ENCODE measurements at places on chromosomes 1 and 21.

DNA sequence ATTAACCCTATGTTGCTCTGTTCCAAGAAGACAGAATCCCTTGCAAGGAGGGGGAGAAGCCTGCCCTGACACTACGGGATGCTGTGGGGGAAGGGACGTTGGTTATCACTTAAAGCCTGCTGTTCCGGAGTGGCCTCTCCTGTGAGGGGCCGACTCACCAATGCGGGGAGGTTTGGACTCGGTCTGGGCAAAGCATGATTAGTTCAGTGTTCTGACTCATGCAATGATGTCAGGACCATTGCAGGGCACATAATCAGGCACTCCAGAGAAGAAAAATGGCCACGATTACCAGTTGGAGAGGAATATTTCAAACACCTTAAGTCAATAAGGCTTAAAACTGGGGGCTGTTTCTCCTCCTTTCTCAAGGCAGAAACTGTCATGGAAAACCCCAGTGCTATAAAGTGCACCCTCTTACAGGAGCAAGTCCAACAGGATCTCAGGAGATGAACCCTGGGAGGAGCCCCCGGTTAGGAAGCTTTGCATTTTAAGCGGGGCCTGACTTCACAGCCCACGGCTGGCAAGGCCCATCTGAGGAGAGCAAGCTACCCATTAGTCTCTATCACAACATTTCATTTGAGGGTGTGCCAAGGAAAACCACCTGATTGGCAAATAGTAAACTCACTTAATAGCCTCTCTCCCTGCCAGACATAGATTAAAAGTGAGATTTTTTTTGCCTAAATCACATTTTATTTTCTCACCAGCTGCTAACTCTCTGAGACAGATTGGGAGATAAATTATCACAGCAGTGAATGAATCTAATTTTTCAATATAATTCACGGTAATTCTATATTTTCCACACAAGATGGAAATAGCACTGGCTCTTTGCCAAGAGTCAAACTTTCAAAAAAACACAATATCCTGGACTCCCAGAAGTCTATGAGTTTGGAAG lies 202.5 kb downstream of the C1orf94 start:
- no peak for DNase-seq

GRCh38 chr1:32052887-32053286 lies 19.9 kb upstream of the TMEM39B start:
- DNase-seq = peak; percentile 64

GRCh38 chr1:86938450-86938849 lies 24.0 kb downstream of the HS2ST1 start:
- DNase-seq = no peak

DNA sequence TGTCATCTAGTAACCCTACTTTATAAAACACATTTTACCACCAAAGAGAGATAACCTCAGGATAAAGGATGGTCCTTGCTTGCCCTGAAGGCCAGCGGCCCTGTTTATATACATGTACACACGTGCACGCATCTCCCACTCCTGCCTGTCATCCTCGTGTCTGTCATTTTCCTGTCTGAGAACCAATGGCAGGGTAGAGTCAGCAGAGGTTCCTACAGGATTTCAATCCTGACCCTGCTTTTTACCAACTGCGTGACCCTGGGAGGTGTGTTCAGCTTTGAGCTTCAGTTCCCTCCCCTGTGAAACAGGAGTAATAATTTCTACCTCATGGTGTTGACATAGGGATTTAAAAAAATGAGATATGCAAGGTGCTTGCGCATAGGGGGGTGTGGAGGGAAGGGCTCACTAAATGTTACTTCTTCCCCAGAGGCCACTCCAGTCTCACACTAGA lies 12.3 kb upstream of the RASSF5 start:
- no peak for DNase-seq

DNA sequence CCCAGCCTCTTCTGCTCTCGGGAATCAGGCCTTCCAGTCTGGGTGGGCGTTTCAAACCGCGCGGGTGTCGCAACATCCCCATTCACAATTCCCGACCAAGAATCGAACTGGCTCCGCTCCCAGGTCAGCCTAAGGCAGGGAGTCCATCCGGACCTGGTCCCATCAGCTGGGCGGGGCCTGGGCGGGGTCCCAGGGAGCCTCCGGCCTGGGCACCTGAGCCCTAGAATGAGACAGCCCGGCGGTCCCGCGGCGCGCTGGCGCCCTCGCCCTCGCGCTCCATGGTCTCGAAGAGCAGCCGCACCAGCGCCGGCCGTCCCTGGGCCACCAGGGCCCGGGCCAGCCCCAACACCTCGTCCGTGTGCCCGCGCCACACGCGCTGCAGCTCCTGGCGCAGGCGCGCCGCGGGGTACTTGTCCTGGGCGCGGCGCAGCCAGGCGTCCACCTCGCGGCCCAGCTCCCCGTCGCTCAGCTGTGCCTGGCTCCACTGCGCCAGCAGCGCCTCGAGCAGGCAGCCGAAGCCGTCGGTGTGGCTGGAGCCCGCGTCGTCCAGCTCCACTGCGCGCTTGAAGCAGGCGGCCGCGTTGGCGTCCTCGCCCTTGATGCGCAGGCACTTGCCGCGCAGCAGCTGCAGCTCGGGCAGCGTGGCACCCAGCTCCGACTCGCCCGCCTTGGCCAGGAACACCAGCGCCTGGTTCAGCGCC lies 16.9 kb upstream of the PARS2 start:
- no peak for DNase-seq

DNA sequence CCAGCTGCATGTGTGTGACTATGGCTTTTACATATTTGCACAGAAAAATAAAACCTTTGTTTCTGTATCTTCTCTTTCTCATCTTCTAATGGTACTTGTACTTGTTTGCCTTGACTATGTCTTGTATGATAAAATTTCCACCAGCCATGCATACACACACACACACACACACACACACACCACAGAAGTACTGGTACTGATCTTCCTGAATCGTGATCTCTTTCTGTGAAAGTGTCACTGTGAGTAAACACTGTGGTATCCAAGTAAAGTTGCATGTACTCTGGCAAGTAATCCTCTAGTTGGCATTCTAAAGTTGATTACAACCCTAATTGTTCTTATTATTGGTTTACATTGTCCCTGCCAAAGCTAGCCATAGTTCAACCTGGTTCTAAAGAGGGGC lies 176.7 kb downstream of the CRB1 start:
- no peak for DNase-seq
